ENCODE measurements at places on chromosomes 5 and 9.

GRCh38 chr5:148179234-148179824 is 11.0 kb downstream of the SPINK14 start:
- peak; percentile 41 for DNase-seq

- DNase-seq: peak; percentile 55
Measured at GRCh38 chr9:110099236-110100095, 108.5 kb downstream of the C9orf152 start.

- DNase-seq: no peak
Measured at GRCh38 chr9:121783111-121783510, 131.7 kb downstream of the DAB2IP start.

GRCh38 chr5:150631326-150631701 is 9.1 kb upstream of the SYNPO start:
- DNase-seq: no peak

GRCh38 chr9:138045541-138046490 is 168.2 kb downstream of the CACNA1B start:
- no peak for DNase-seq

DNA sequence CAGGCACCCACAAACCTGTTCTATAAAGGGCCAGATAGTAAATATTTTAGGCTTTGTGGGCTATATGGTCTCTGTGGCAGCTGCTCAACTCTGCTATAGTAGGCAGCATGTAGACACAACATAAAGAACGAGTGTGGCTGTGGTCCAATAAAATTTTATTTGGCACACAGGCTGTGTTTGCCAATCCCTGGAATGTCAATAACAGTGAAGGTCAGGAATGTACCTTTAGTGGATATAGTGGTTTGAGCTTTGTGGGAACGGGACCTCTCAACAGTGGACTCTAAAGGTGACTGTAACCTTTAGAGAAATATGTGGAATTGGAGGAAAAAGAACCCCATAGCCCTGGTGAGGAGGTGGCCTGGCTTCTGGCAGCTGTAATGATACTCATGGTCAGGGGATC is 145.2 kb downstream of the MAST4 start:
- DNase-seq: no peak

DNA sequence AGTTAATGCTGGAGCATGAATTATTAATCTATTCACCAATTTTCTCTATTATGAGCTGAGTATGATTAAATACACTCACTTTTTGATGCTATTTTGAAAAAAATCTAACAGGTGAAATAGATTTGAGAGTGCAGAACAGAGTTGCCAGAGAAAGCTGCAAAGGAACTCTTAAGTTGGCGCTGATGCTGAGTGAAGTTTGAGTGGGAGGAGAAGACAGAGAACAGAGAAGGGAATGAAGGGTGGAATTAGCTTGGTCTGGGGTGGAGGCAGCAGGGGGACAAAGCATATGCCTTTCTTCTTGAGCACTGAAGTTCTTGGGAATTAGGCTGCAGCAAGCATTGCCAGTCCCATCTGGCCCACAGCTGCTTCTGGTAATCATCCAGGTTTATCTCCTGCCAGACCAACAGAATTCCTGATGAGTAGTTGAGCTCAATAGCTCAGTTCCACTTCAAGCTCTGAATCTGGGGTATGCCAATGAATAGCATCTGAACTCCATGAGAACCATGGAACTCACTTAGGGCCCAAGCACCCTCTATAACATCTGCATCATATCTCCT is 290.1 kb downstream of the HINT1 start:
- DNase-seq: no peak

DNA sequence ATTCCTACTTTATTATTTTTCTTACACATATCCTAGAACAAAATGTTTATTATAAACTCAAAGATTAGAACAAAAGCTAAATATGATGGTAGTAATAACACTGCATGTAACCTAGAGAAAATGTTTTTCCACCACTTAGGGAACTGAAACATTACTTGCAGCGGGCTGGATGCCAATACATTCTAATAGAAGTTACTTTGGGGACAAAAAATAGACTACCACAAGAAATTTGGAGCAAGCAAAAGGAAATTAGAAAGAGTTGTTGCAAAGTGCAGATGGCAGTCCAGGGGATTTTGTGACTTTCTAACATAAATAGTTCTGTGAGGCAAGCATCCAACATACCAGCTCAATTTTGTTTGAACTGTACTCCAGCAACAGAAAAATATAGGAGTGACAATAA is 255.3 kb upstream of the GRIN3A start:
- DNase-seq: no peak

DNA sequence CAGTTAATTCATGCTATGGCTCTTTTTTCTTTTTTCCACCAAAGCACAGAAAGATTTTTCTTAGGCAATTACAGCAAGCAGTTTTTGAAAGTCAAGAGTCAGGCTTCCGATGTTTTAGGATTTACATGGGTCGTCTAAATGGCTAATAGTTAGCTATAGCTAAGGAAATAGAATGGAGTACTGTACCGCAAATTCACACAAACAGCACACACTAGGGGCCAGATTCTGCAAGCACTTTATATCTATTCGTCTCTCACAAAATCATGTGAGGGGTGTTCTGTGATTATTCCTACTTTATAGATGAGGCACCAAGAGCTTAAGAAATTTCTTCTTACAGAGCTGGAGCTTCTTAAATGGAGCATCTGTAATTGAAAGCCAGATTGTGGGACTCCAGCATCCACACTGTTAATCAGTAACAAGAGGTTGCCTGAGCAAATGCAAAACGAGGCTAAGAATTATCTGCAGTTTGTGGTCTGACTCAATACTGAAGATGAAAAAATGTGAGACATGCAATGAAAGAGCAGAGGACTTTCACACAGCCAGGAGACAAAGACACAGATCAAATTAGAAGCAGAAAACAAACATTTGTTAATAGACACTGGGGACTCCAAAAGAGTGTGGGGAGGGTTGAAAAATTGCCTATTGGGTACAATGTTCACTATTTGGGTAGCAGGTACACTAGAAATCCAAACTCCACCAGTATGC is 62.7 kb upstream of the CTXN3 start:
- DNase-seq: no peak

- no peak for DNase-seq
Measured at GRCh38 chr9:109411069-109411761, 86.9 kb downstream of the PTPN3 start.

GRCh38 chr9:105079457-105079856 is 151.5 kb upstream of the ABCA1 start:
- DNase-seq: no peak

GRCh38 chr5:149371296-149371962 is 7.7 kb downstream of the IL17B start:
- DNase-seq: peak; percentile 33

- DNase-seq: no peak
Measured at GRCh38 chr5:149213264-149213880, 58.3 kb upstream of the AFAP1L1 start.

DNA sequence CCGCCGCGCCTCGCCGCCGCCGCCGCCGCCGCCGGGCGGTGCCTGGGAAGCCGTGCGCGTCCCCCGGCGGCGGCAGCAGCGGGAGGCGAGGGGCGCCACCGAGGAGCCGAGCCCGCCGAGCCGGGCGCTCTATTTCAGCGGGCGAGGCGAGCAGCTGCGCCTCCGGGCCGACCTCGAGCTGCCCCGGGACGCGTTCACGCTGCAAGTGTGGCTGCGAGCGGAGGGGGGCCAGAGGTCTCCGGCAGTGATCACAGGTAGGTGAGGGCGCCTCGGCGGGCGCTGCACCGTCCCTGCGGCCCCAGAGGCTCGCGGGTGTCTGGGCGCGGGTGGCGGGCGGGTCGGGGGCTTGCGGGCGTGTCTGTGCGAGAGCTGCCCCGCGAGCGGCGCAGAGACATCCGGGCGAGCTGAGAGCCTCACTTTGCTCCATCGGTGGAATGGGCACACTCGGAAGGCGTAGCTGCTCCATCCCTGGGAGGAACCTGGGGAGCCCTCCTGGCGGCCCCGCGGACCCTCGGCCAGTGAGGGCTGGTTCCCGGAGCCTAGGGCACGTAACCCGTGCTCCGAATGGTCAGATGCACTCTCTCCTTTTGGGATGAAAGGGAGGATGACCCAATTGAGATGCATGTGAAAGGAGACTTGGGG is 864 bp downstream of the PAPPA start:
- no peak for DNase-seq

- DNase-seq: no peak
Measured at GRCh38 chr5:1255081-1255561, 29.9 kb downstream of the SLC6A18 start.

DNA sequence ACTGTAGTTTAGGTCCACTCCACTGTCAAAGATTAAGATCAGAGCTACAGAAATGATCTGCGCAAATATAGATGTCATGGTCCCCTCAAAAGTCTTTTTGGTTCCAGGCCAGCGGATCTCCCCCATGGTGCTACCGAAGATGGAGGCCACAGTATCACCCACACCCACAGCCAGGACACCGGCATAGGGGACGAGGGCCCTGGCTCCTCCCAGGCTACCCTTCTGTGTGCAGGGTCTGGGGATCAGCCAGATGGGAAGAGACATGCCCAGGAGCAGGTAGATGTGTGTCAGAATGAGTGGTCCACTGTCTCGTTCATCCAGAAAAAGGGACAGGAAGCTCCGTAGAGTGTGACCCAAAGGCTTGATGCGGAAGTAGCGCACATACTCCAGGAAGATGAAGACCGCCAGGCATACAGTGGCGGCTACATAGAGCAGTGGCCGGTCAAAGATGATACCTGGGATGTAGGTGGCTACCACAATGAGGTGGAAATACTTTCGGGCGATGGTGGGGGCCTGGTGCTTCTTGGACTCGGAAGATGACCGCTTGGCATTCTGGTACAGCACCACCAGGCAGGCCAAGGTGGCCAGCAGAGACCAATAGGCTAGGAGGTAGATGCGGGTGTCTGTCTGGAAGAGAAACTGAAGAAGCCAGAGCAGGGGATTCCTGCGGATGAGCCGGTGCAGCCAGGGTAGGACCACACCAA is 1.5 kb downstream of the DOLK start:
- DNase-seq: no peak

DNA sequence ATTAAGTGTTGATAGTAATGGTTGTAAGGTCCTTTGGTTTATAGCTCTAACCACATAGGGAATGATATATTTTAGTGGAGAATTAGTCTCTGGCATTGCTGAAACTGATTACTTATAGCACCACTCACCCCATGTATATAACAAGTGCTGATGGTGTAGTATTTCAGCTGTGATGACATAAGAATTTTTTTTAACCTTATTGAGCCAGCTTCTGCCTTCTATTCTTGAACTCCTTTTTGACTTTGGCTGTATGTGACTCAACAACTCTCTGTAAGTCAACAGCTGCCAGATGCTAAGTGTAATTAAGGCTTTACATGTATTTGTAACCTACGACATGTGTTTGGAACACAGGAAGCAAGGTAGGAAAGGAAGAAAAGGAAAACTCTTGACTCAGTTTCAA is 929.6 kb upstream of the WWC1 start:
- no peak for DNase-seq

DNA sequence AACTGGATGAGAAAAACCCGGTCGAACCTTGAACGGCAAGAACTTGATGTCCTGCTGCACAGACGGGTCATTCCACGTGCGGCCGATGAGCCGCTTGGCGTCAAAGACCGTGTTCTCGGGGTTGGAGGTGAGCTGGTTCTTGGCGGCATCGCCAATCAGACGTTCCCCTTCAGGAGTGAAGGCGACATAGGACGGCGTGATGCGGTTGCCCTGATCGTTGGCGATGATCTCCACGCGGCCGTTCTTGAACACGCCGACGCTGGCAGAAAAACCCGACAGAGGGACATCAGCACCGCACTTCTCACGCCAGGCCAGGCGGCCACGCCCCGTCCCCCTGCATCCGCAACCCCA is 519 bp downstream of the HSPA5 start:
- DNase-seq: no peak

DNA sequence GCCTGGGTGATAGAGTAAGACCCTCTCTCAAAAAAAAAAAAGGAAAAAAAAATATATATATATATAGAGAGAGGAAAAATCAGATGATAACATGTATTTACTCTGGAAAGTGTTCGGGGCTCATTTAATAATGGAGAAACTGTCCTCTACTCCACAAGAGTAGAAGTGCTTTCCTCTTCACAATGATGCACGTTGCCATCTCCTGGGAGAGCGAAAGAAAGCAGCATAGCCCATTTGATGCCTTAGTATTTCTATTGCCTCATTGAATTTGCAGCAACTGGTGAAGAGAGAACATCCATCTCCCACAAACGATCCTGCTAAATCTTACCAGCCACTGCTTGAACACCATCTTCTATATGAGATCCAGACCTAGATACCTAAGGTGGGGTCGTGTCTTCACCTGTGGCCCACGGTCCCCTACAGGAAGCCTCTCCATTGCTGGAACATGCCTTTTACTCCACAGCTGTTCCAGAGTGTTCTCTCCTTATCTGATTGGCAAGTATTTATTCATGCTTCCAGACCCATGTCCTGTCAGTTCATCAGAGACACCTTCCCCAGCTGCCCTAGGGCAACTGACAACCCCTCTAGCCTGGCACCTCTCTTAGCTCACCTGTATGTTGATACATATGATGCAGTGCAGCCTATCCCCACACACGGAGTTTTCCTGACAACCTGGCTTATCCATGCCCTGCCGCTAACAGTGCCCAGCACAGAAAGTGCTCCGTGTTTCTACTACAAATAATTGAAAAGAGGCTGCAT is 115.3 kb downstream of the MARCHF11 start:
- no peak for DNase-seq

DNA sequence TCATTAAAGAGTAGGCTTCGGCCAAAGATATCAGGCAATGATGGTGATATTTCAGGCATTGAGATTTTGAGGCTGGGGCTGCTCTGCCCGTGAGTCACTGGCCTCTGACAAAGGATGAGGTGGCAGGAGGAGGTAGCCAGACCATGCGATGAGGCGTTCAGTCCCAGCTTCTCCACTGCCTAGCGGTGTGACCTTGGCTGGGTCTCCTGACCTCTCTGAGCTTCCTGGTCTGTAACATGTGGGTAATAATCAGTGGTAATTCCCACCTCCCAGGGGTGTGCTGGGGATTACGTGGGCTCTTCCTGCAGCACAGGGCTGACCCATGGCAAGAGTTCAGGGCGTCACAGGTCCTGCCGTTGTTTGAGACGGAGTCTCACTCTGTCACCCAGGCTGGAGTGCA is 73.2 kb upstream of the RAPGEF1 start:
- DNase-seq: no peak

DNA sequence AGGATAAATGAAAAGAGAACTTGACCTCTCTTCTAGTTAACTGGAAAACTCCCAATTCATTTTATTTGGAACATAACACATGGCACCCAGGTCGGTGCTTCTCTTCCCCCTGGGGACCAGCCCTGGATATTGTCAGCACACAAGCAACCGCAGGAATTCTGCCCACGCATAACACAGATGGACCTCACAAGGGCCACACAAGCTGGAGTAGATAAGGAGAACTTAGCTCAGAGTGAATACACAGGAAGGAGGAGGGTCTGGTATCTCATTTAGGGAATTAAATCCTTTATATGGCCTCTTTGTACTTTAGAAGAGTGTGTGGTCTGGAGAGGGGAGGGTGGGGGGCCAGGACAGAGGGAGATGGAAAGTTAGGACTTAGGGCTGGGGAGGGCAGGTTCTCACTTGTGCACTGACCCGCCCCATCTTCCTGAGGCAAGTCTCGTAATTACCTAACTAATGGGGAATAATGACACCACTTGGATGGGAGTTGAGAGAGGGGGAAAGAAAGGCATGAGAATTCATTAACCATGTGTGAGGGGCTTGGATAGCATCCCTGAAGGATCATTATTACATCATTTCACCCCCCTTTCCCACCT is 341.2 kb upstream of the WWC1 start:
- no peak for DNase-seq

Data from NCI-H1092 treated with DMSO at 0.1 percent for 48 hours (cell line).